ENCODE measurements at places on chromosomes 6 and 20. TPM values are rescaled to one million over a fixed set of nuclear protein-coding genes. Genes with fewer than 3 reads are reported as not detected.

- H3K27ac ChIP-seq = no peak overlapping the region
- no peak for DNase-seq
- no peaks in the 10 kb centered on the region for H3K27me3 ChIP-seq
- peaks cover 11% of the 10 kb centered on the region for H3K4me1 ChIP-seq
- no peaks in the 10 kb centered on the region for H3K36me3 ChIP-seq
These were observed 139.4 kb upstream of the CDYL start for GRCh38 chr6:4636881-4637224.

DNA sequence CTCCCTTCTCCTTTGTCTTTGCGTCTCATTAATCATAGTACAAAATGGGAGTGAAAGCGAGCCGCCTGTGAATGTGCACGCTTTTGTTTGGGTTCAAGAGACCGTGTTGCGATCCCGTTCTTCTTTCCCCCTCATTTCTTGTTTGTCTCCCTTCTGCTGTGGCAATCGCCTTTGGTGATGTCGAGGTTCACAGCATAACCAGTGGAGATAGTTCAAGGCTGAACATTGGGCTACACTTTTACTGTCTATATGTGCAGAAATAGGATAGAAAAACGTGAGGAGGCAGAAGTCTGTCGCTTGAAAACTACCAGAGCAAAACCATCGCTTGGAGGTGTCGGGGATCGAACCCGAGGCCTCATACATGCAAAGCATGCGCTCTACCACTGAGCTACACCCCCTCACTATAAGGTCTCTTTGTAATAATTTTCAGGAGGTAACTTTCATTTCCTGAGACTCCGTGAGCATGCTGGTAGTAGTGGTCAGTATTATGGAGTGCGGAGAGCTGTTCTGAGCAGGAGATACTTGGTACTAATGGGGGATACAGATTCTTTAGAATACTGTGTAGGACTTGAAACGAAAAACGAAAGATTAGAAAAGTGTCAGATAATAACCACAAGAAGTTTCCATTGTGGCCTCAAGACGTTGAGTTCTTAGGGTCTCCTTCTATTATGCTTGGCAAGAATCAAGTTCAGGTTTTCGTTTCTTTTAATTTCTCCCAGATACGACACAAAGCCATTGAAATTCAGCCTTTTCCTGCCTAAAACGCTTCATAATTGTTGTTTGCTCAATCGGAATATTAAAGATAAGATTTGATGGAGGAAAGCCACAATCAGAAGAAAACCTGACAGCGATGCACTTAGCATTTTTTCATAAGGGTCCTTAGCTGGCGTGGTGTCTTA lies 106.6 kb downstream of the TRIM27 start:
- peak; percentile 26 for DNase-seq
- no peak overlapping the region for H3K27ac ChIP-seq
- no peaks in the 10 kb centered on the region for H3K4me1 ChIP-seq
- H3K4me3 ChIP-seq = no peak overlapping the region

GRCh38 chr6:124671324-124671723 lies 290.9 kb upstream of the RNF217 start:
- H3K4me1 ChIP-seq = no peaks in the 10 kb centered on the region
- no peak for DNase-seq
- H3K27ac ChIP-seq = no peak overlapping the region
- H3K27me3 ChIP-seq = no peaks in the 10 kb centered on the region

Gene LST1
- total RNA-seq = 2.0 TPM

Gene SPEF1
- 0.44 TPM for total RNA-seq

DNA sequence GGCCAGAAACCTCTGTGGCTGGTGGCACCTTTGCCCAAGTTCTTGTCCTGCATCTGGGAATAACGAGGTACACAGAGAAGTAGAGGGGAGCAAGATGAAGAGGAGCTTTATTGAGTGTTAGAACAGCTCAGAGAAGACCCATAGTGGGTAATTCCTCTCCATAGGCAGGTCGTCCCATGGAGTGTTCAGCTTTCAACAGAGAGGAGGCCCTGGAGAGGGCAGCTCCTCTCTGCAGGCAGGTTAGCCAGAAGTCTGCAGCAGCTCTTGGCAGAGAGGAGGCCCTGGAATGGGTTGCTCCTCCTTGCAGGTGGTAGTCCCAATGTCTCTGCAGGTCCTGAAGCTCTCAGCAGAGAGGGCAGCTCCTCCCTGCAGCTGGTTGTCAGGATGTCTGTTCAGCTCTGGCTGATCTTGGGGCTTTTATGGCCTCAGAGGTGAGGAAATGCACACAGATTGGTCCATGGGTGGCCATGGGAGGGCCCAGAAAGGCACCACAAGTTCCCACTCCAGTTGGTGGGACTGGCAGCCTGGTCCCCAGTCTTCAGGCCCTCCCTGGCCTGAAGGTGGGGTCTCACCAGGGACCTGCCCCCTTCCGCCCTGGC lies 89.0 kb downstream of the IPCEF1 start:
- H3K27ac ChIP-seq = no peak overlapping the region
- DNase-seq = no peak

Gene RSPO4
- not detected for total RNA-seq

Gene ENPP4
- total RNA-seq = 4.5 TPM

Gene AVP
- total RNA-seq = not detected

Measured in endothelial cell of umbilical vein (primary cell).